ENCODE measurements at places on chromosomes 2 and 18.

GRCh38 chr2:181189951-181190350, 209.5 kb downstream of the UBE2E3 start:
- DNase-seq: no peak

DNA sequence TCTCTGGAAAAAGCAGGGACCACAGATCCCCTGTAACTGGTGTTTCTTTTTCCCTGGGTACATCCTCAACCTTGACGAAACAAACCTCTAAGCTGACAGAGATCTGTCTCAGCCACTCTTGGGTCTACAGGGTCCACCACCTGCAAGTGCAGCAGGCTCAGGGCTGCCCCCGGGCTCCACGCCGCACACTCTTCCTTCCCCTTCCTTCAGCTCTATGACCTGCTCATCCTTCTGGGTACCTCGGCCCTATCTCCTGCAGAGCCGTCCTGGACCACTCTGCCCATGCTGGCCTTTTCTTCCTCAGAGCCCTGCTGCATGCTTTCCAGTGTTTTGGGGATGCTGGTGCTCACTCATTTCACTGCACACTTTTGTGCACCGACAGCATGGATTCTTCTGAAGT, 27.5 kb downstream of the TUBB6 start:
- no peak for DNase-seq

DNA sequence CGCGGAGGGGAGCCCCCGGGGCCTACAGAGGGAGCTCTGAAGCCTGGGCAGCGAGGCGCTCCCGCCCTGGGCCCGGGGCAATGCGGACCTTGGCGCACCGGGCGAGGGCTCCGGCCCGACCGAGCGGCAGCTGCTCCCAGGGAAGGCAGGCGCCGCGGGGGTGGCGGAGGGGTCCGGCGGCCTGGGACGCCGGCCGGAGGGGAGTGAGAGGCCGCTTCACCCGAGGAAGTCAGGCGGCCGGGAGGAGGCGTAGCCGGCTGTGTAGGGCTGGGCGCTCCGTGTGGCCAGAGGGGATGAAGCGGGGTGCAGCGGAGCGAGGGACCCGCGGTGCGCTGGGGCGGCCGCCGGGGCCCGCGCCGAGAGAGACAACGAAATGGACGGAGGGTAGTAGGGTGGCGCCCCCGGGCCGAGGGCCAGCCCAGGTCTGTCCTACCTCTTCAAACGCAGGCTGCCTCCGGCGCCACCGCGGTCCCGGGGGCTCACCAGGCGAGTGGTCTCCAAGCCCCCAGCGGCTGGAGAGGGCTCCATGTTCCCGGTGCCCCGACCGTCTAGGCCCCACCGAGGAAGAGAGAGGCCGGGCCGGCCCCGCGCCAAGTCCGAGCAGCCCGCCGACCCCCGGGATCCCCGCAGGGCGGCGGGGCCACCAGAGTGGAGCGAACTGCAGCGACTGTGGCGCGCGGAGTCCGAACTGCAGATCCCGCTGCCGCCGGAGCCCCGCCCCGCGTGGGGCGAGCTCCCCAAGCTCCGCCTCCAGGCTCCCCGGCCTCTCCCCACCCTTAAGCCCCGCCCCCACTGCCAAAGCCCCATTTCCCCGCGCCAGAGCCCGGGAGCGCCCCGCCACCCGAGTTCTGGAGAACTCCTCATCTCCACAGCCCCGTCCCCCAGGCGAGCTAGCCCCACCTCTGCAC, at the start of gene SLC30A3:
Gene SLC30A3, minus strand, starts transcription at position 669 of the 908 bp plus-strand sequence. Its CDS starts 141 bp downstream, at position 528.
- DNase-seq: peak; percentile 78

DNA sequence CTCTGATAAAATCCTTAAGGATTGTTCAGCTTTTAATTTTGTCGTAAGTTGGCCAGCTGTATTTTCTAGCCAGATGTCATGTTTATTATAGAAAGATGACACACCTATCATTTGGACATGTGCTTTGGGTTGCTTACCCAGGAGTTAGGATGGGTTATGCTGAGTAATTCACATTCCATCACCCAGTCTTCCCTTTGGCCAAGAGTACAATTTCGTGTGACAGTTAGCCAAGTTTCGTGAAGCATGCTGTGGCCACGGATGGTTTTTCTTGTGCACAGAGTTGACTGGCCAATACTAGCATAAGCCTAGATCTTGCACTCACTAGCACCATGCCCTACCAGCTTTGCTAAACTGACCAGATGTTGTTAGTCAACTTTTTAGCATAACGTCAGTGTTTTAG, 5.8 kb downstream of the MAPRE3 start:
- no peak for DNase-seq

DNA sequence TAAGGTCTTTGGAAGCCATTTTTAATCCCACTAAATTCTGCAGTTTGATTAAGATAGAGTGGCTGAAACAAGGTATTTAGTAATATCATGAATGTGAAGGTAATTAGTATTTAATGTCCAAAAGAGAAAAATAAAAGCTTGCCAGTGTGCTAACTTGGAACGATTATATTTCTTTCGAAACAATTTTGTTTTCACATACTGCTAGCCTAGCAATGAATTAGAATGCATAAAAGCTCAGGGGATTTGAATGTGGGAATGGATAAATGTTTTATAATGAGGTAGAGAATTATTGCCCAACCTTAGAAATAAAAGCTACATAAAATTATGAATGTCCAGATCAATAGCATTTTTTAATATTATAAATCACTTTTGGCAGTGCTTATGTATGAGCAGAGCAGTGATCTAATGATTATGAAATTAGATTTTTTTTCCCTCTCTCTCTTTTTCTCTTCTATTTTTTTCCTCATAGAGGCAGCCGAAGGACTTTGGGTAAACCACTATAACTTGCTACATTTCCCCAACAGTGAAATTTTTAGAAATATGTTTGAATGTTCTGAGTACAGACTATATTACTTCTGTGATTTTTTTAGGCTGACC, 75.5 kb downstream of the PLCL1 start:
- DNase-seq: no peak

DNA sequence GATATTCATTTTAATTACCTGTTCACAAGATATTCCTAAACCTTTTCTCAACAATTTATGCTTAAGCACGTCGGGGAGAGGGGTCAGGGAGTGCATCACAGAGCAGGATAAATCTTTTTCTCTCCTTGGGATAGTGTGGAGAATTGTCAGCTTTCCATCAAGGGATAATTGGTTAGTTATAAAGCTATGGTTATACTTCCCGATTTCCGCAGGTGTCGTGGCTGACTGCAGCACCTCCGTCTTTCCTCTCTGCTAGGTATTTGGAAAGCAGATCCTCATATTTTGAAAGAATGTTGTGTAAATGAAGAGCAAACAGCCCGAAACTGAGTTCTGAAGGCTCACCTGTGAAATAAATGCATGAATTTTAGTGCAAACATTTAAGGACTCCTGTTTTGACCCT, 778 bp downstream of the DYNC2LI1 start:
- DNase-seq: no peak

DNA sequence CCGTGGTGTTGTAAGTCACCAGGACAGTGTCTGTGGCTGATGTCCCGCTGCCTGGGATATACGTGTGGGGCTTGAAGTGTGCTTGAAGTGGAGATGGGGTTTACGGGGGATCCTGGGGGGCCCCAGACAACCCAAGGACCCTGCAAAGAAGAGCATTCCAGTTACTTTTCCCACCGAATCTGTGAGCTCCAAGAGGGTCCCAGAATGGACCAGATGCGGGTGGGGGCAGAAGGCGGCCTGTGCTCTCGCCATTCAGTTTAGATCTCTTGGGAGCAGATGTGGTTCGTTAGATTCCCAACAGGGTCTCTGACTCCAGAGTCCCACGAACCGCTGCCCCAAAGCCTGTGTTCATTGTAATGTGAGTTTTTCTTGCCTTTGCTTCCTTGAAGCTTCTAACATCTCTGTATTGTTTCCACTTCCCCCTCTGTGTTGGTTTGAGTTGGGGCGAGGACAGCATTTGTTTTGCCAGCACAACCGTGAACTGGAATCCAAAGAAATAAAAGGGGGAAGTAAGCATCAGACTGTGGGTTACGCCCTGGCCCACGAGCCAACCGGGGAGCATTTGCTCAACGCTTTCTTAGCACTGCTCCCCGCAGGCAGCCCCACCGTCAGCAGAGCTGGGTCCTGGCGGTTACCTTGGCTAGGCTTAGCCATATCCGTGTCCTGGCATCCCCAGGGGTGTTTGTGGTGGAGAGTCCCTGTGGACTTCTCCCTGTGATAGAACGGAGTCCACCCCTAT, 92.1 kb downstream of the SH3BP4 start:
- DNase-seq: no peak

DNA sequence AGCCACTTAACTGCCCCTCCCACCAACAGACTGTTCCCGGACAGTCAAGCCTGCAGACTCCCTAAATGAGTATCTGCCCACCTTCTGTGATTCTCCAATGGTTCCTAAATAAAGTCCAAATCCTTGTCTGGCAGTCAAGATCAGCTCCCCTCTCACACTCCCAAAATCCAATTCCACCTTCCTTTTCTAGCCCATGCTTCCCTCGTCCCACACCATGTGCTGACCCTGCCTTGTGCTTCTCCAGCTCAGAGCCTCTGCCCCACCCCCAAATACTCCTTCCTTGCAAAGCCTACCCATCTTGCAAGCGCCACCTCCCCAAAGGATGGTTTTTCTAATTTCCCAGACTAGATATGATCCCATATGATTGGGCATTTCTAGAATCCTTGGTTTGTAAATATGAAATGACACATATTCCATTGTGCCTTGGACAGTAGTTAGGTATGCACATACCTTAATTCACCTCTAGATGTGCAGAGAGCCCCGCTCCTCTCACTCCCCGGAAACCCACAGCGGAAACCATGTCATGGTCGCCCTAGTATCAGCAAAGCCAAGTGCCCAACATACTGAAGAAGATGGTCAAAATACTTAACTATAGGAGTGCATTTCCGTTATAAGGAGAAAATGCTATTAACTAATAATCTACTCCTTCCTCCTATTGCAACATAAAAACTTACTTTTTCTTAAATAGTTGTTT, 97.2 kb downstream of the KCTD1 start:
- no peak for DNase-seq

DNA sequence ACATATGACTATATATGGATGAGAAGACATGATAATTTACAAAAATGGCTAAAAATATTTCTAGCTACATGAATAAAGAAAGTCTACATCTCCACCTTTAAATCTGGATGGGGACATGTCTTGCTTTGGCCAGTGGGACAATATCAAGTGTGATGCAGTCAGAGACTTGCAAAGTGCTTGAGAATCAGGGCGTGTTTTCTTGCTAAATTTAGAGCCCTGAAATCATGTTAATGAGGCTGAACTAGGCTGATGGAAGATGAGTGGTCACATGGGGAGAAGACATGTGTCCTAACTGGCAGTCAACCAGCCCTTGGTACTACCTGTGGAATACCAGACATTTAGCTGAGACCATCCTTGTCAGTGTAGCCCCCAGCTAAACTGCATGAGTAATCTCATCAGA, 278.5 kb upstream of the RGPD4 start:
- no peak for DNase-seq
